ENCODE measurements at places on chromosomes 5 and 9. TPM values are rescaled to one million over a fixed set of nuclear protein-coding genes. Genes with fewer than 3 reads are reported as not detected.

DCAF12 gene
- total RNA-seq = 18.7 TPM

SEMA4D gene
- total RNA-seq = 1.9 TPM

SLCO6A1 gene
- not detected for total RNA-seq

IFNB1 gene
- total RNA-seq = not detected

SPINK13 gene
- not detected for total RNA-seq

PCDHB6 gene
- 0.11 TPM for total RNA-seq

TAF11L9 gene
- not detected for total RNA-seq

NR2F1-AS1 gene
- 31.0 TPM for total RNA-seq

CATSPER3 gene
- under 0.01 TPM for total RNA-seq

ZDHHC11B gene
- not detected for total RNA-seq

TLN1 gene
- total RNA-seq = 274 TPM

PCA3 gene
- total RNA-seq = 0.11 TPM

ADAMTS2 gene
- total RNA-seq = 0.26 TPM

OMD gene
- not detected for total RNA-seq

TXNDC8 gene
- not detected for total RNA-seq

SEMA6A gene
- total RNA-seq = 31.0 TPM

GARIN3 gene
- total RNA-seq = not detected

CD72 gene
- 0.11 TPM for total RNA-seq

NTRK2 gene
- under 0.01 TPM for total RNA-seq

FRRS1L gene
- under 0.01 TPM for total RNA-seq

TMC1 gene
- 0.22 TPM for total RNA-seq

UBAP2 gene
- 18.3 TPM for total RNA-seq

GALNT12 gene
- total RNA-seq = 0.43 TPM

AHRR gene
- total RNA-seq = 2.0 TPM

CDH9 gene
- total RNA-seq = not detected

SELENOP gene
- 409 TPM for total RNA-seq

FOXI1 gene
- not detected for total RNA-seq

ASB6 gene
- 9.5 TPM for total RNA-seq

FSTL4 gene
- 0.17 TPM for total RNA-seq

KIF24 gene
- 0.86 TPM for total RNA-seq

MLANA gene
- not detected for total RNA-seq

SOX30 gene
- total RNA-seq = not detected

PCDHB10 gene
- 1.0 TPM for total RNA-seq

TPM2 gene
- 12.2 TPM for total RNA-seq

ROPN1L gene
- 3.0 TPM for total RNA-seq

All from dermis lymphatic vessel endothelial cell (primary cell).